ENCODE measurements at places on chromosomes 1 and 21.

GRCh38 chr1:178639326-178639725 lies 85.7 kb upstream of the RALGPS2 start:
- no peak for DNase-seq

- DNase-seq, result no peak
Observed at GRCh38 chr21:25959799-25960198, 210.8 kb downstream of the APP start.

DNA sequence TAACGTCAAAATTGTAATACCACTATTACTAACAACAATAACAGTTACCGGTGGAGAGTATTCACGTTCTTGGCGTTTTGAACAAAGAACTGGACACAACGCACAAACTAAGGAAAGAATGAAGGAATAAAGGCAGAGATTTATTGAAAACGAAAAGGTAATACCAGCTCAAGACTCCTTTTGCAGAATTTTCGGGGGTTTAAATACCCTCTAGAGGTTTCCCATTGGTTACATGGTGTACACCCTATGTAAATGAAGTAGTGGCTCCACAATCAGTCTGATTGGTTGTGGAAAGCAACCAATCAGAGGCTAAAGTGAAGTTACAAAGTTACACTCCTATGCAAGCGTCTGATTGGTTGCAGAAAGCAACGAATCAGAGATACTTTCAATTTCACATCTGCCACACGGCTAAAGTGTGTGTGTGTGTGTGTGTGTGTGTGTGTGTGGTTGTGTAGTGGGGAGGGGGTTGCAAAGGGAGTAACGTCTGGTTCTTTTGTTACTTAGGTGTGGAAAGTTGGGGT lies 1.1 kb upstream of the GTF2B start:
- no peak for DNase-seq

DNA sequence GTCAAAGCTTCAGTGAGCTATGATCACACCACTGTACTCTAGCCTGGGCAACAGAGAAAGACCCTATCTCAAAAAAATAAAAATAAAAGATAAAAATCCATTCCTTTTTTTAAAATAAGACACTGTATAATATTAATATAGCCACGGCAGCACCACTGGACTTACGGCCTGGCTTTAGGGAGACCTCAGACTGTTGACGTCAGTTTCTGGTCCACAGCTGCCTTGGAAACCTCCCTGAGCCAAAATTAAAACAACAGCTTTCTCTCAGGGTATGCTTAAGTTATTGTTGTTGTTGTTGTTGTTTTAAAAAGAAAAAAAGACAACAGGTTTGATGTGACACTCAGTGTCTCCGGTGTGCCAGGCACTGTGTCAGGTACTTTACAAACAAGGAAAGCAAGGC lies 42.0 kb downstream of the CAPZB start:
- DNase-seq, result no peak

- no peak for DNase-seq
Observed at GRCh38 chr21:40294345-40294744, 427.1 kb downstream of the PCP4 start.

DNA sequence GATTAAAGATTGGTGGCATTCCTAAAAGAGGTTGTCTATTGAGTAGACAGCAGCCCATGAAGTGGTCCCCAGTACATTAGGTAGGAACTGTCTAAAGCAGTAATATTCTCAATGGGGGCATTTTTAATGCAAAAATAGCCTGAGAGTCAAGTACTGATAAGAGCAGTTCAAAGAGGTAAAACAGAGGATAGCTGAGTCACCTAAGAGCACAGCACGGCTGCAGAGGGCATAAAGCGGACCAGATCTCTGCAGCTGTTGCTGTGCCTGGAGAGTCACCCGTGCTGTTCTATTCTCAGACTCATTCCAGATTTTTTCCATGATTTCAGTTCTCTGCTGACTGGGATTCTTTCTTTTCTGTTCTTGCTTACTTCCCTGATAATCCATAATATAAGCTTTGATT lies 313.2 kb downstream of the OLFM3 start:
- no peak for DNase-seq

DNA sequence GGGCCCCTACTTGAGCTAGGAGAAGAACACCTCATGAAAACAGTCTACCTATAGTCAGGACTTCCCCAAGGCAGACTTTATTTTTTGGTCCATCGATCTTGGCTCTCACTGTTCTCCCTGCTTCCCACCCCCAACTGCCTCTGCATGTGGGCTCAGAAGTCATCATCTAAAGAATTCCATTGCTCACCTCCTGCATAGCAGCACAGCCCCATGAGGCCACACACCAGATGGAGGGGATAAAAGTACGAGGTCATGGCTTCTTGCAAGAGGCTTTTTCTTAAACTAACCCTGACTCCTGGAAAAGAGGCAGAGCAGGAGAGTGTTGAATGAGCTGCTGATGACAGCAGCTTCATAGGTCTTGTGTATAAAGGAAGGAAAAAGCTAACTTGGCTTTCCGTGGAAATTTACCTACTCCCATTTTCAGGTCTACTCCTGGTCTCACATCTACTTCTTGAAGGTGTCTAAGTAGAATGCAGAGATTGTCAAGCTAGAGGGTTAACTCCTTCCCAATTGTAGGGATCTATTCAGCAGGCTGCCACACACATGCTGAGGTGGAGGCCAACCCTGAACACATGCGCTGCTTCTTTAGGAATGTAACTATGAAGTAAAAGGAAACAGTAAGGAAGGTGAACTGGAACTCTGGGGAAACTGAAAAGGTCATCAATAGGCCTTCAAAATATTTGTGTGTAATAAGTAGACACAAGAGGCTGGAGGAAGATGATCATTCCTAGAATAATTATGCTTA lies 18.7 kb downstream of the WNT2B start:
- no peak for DNase-seq

GRCh38 chr21:46435786-46436227 lies 22.9 kb upstream of the DIP2A start:
- no peak for DNase-seq

- no peak for DNase-seq
Observed at GRCh38 chr21:28734522-28735175, 258.0 kb downstream of the LTN1 start.

DNA sequence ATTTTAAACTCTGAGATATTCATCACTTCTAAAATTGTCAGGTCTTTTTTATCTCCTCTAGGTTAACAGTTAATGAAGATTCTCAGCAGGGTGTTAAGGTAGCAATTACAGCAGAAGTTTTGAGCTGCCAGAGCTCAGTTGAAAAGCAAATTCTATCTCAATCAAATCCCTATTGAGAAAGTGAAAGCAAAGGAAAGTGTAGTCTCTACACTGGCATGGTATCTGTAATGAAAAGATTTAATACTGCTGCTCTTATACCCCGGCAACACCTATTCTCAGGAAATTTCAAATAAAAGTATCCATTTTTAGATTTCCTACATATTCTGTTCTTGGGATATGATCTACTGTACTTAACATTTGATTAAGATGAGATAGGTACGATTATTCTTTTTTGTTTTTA lies 913.5 kb downstream of the MRPL39 start:
- DNase-seq, result no peak

DNA sequence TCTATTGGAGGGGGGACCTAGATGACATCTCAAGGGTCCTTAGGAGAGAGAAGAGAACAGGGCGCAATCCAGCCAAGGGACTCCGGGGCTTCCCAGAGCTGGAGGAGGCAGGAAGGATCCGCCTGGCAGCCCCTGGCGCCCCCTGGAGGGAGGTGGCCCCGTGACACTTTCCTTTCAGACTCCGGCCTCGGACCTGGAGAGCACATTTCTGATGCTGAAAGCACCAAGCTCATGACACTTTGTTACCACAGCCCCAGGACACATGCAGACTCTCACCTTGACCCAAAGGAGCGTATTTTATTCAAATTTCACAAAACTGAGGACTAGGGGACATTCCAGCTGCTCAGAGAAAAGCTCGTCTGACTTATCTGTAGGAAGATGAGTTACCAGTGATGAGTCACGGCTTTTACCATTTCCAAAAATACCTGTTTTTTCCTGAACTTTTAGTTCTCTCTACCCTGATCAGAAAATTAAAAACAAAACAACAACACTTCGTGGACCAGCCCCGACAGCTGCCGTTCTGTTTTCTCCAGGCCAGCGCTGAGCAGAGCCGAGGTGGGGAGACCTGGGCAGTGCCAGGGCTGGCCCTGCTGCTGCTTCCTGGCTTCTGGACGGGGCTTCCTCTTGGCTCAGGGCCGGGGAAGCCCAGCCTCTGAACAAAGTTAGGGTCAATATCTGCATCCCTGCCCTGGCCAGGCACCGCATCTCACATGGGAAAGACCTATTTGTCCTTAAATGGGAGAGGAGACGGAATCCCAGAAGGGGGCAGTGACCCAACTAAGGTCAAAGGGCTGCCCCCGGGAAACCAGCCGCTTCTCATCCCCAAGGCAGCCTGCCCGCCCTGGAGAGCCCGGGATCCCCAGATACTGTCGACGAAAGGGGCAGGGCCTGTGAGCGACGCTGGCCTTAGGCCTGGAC lies 21.6 kb upstream of the POFUT2 start:
- DNase-seq, result no peak

- no peak for DNase-seq
Observed at GRCh38 chr1:167223144-167224103, 2.7 kb downstream of the POU2F1 start.

- no peak for DNase-seq
Observed at GRCh38 chr1:6834366-6834765, 49.1 kb downstream of the CAMTA1 start.

DNA sequence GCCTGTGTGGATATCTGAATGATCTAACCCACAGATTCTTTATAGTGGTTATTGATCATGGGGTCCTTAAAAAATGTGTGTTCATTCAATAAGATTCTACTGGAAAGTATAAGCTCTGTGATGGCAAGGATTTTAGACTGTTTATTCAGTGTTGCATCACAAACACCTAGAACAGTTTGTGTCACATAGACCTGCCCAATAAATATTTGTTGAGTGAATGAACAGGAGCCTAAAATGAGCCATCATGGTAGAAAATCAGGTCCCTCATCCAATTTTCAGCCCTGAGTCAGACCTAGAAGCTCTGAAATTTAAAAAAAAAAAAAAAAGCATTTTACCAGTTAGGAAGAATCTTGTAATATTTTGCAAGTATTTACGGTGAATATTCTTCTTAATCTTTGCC lies 2.3 kb upstream of the RGSL1 start:
- no peak for DNase-seq

GRCh38 chr1:32981003-32981901 lies 16.6 kb upstream of the RNF19B start:
- DNase-seq, result peak; percentile 82

GRCh38 chr1:233613252-233614172 lies at the start of gene KCNK1:
Gene KCNK1, plus strand, starts transcription at chr1:233614106. Its CDS starts 66 bp downstream, at chr1:233614172.
- no peak for DNase-seq

DNA sequence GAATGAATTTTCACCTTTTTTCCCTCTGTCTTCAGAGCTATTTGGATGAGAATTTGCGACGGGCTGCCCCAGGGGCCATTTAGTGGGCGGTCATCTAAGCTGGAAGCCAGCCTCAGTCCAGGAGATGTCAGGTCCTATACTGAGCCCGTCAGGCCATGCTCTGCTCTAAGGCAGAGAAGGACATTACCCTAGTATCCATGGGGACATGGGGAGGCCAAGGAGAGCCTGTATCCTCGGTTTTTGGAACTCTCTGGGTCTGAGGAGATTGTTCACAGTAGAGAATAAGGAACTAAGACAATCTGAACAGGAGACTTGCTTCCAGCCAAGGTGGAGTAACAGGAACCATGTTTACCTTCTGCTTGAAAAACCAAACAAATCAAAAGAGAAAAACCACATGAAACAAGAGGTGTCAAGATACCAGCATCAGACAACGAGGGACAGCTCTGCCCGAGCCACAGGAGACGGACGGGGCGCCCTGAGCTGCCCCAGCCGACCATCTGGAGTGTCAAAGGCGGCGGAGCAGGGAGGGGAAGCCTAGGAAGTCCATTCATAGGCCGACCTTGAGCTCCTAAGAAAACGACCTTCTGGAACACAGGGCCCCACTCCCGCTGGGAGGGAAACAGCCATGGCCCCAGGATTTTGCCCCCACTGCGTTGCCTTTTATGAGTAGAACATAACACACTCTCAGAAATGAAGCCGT lies 20.0 kb upstream of the ADARB1 start:
- no peak for DNase-seq

- DNase-seq, result no peak
Observed at GRCh38 chr1:201138311-201138840, 11.4 kb upstream of the ASCL5 start.

DNA sequence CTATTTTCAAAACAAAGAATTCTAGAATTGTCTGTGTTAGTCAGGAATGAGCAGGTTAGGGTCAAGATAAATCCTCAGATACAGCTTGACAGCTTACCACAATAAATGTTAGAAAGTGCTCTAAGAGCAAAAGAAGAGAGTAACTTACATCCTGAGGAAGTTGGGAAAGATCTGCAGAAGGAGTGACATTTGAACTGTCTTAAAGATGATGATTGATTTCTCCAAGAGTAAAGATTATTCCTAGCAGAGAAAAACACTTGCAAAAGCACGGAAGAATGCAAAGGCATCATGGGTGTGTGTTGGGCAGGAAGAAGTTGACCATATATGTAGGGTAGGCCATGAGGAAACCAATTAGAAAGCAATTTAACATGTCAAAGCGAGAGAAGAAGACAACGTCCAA lies 175.4 kb downstream of the LRRC7 start:
- DNase-seq, result no peak

DNA sequence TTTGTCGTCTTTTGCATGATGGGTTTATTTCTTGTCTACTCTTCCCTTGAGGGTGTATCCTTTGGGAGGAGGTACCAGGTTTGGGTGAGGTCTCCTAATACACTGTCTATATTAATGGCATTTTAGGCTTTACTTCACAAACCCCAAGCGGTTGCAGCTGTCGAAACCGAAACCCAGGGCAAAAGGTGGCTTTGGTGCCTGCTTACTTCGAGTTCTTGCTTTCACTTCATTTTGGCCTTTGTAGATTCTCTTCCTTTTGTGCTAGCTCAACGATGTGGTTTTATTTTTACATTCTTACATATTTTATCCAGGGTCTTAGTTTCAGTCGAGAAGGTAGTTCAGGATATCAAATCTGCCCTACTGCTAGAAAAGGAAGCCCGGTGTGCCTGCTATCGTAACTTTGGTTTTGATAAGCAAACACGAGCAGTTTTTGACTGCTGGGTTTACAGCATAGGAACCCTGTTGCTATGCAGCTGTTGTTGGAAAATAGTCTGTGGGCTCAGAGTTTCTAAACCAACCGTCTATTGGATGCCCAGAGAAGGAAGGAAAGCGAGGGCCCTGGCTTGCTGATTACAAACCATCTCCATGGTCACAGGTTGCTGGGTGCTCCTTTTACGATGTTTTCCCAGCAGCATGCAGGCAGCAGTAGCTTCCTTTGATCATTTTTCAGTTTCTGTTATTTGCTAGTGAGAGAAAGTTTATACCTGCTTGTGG lies 9.8 kb upstream of the TSPAN2 start:
- peak; percentile 45 for DNase-seq

- no peak for DNase-seq
Observed at GRCh38 chr21:42114646-42115045, 43.5 kb downstream of the UMODL1 start.

- DNase-seq, result no peak
Observed at GRCh38 chr1:12614402-12615158, 3.4 kb downstream of the DHRS3 start.

DNA sequence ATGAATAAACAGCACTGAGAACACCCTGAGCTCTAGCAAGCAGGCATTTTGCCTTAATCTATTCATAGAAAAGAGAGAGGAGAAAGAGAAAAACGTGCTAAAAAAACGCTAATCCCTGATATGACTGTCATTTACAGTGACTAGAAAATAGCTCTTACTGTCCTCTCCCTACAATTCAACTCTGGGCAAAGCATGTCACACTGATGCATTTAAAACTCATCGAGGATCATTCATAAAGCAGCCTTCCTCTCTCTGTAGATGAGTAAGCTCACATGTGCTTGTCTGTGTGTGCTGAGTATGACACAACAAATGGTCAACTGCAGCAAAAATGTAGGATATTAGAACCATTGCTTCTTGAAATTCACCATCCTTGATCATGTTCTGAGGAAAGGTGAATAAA lies 109.0 kb downstream of the SGIP1 start:
- no peak for DNase-seq

Data from stimulated activated naive B cell treated with anti-CD40 and anti-IgM and Interleukin-4, amounts not matched to agents 10 μg/mL and 1 μg/mL and 100 μg/mL, for 72 hours (primary cell).